ENCODE measurements at places on chromosomes 1 and 21. TPM values are rescaled to one million over a fixed set of nuclear protein-coding genes. Genes with fewer than 3 reads are reported as not detected.

GRCh38 chr1:197465528-197466327, 197.7 kb downstream of the CRB1 start:
- no peaks in the 10 kb centered on the region for H3K4me1 ChIP-seq
- H3K27me3 ChIP-seq: no peaks in the 10 kb centered on the region
- no peak for DNase-seq
- H3K36me3 ChIP-seq: no peaks in the 10 kb centered on the region
- no peak overlapping the region for H3K27ac ChIP-seq

- H3K36me3 ChIP-seq: no peaks in the 10 kb centered on the region
- no peak for DNase-seq
- no peaks in the 10 kb centered on the region for H3K4me1 ChIP-seq
- no peak overlapping the region for H3K4me3 ChIP-seq
Observed at GRCh38 chr1:175744833-175745232, 1.4 kb upstream of the TNR start.

- H3K36me3 ChIP-seq: no peaks in the 10 kb centered on the region
- no peaks in the 10 kb centered on the region for H3K27me3 ChIP-seq
- no peak overlapping the region for H3K27ac ChIP-seq
- no peak for DNase-seq
Observed at GRCh38 chr1:229972600-229973296, 94.3 kb upstream of the GALNT2 start.

DNA sequence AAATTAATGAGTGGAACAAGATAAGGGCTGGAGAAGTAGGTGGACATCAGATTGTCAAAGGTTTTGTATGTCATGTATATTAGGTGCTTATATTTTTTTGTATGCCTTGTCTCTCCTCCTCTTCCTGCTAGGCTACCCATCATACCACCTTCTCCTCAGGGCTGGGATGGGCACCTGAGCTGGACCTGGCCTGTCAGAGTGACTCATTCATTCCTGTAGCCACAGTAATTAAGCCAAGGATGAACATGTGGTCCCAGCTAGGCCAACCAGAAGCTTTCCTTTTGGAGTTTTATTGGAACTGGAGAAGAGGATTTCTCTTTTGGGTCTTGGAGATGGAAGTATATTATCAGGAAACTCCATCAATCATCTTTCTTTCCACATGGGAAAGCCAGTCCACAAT, 21.2 kb downstream of the PTGS2 start:
- no peaks in the 10 kb centered on the region for H3K27me3 ChIP-seq
- peak; percentile 77 for DNase-seq
- peak overlapping the region; percentile 75 for H3K27ac ChIP-seq
- H3K4me3 ChIP-seq: no peak overlapping the region
- no peaks in the 10 kb centered on the region for H3K36me3 ChIP-seq
- H3K4me1 ChIP-seq: peaks cover 34% of the 10 kb centered on the region

DNA sequence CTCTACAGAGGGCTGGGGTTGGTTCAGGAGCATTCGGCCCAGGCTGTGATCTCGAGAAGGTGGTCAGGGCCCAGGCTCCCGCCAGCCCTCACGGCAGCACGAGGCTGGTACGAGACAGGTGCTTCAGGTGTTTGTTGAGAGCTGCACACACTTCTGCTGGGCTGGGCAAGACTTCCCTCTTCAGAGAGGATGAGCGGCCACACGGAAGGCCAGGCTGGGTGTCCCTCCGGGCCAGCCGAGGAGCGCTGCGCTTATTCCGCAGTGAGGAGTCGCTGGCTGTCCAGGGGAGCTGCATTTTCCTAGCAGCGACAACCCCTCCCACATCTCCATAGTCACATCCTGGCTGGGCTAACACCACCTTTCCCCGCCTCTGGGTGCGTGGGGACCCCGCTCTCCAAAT, 50.5 kb downstream of the PDE9A start:
- DNase-seq: no peak
- no peaks in the 10 kb centered on the region for H3K36me3 ChIP-seq
- no peak overlapping the region for H3K27ac ChIP-seq
- no peak overlapping the region for H3K4me3 ChIP-seq
- H3K27me3 ChIP-seq: peaks cover 6% of the 10 kb centered on the region

GRCh38 chr1:242455052-242455361, 69.5 kb downstream of the PLD5 start:
- H3K36me3 ChIP-seq: peaks cover 4% of the 10 kb centered on the region
- H3K27me3 ChIP-seq: no peaks in the 10 kb centered on the region
- DNase-seq: no peak

GRCh38 chr1:154567386-154568156, at the start of gene CHRNB2:
CHRNB2 (plus strand) TSS chr1:154567778; CDS start chr1:154568045, 267 bp downstream.
- H3K27me3 ChIP-seq: peaks cover 18% of the 10 kb centered on the region
- H3K4me3 ChIP-seq: peak within 1 kb of the TSS; percentile 53
- no peak within 1 kb of the TSS for H3K27ac ChIP-seq
- H3K36me3 ChIP-seq: no peaks in the 10 kb centered on the region
- H3K4me1 ChIP-seq: peaks cover 3% of the 10 kb centered on the region

DNA sequence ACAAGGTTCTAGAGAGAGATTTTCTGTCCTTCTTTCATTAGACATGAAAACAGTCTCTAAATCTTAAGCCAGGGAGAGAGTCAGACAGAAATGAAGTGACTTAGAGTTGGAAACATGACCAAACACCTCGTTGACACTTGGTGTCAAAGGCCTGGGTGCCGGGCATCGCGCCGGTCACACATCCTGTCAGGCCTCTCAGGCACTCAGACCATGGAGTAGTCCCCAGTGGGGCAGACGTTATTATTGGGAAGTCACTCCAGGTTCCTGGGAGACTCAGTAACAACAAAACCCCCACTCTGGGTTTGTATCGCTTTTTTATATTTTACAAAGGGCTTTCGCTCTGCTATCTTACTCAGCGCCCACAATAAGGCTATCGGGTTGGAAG, 25.8 kb downstream of the KCNN3 start:
- no peaks in the 10 kb centered on the region for H3K4me1 ChIP-seq
- H3K27ac ChIP-seq: no peak overlapping the region
- DNase-seq: no peak
- H3K36me3 ChIP-seq: no peaks in the 10 kb centered on the region
- peaks cover 38% of the 10 kb centered on the region for H3K27me3 ChIP-seq

GRCh38 chr1:212916481-212917133, 33.7 kb upstream of the VASH2 start:
- no peaks in the 10 kb centered on the region for H3K36me3 ChIP-seq
- H3K27me3 ChIP-seq: no peaks in the 10 kb centered on the region
- H3K27ac ChIP-seq: no peak overlapping the region
- peak overlapping the region; percentile 34 for H3K4me3 ChIP-seq
- H3K4me1 ChIP-seq: no peaks in the 10 kb centered on the region

GRCh38 chr1:27645071-27645415, 10.1 kb upstream of the FGR start:
- peaks cover 12% of the 10 kb centered on the region for H3K4me1 ChIP-seq
- no peak for DNase-seq
- H3K4me3 ChIP-seq: no peak overlapping the region
- no peaks in the 10 kb centered on the region for H3K27me3 ChIP-seq
- H3K27ac ChIP-seq: no peak overlapping the region
- H3K36me3 ChIP-seq: no peaks in the 10 kb centered on the region

GRCh38 chr1:32773764-32774463, 43.2 kb downstream of the YARS1 start:
- no peak for DNase-seq
- H3K4me1 ChIP-seq: peaks cover 26% of the 10 kb centered on the region
- peaks cover 36% of the 10 kb centered on the region for H3K36me3 ChIP-seq
- no peak overlapping the region for H3K4me3 ChIP-seq
- no peaks in the 10 kb centered on the region for H3K27me3 ChIP-seq

GRCh38 chr1:31010086-31010989, 55.2 kb downstream of the PUM1 start:
- peaks cover 80% of the 10 kb centered on the region for H3K4me1 ChIP-seq
- DNase-seq: no peak
- H3K4me3 ChIP-seq: no peak overlapping the region
- H3K36me3 ChIP-seq: peaks cover 9% of the 10 kb centered on the region
- H3K27ac ChIP-seq: peak overlapping the region; percentile 73

GRCh38 chr1:234479310-234479559, 256 bp upstream of the TARBP1 start:
- H3K27me3 ChIP-seq: no peaks in the 10 kb centered on the region
- H3K36me3 ChIP-seq: peaks cover 1% of the 10 kb centered on the region
- H3K4me3 ChIP-seq: peak overlapping the region; percentile 62
- peaks cover 11% of the 10 kb centered on the region for H3K4me1 ChIP-seq
- no peak for DNase-seq

DNA sequence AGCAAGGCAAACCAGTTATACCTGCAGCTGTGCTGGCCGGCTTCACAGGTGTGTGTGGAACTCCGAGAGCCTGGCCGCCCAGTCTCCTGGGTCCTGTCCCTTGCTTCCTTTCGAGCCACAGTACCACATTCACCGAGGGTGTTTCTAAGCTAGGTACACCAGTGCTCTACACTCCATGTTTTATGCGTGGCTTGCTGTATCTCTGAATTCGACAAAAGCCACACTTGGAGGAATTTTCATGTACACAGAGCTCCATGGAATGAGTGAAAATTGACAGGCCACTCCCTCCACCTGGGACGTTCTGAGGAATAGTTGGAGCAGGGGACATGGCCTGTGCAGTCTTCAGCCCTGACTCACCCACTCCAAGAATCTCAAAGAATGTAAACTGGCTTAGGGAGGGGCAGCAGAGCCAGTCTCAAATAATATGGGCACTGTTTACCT, 14.0 kb downstream of the ETS2 start:
- peak overlapping the region; percentile 81 for H3K27ac ChIP-seq
- H3K4me1 ChIP-seq: peaks cover 30% of the 10 kb centered on the region
- H3K36me3 ChIP-seq: peaks cover 52% of the 10 kb centered on the region
- DNase-seq: no peak
- no peak overlapping the region for H3K4me3 ChIP-seq
- no peaks in the 10 kb centered on the region for H3K27me3 ChIP-seq

DNA sequence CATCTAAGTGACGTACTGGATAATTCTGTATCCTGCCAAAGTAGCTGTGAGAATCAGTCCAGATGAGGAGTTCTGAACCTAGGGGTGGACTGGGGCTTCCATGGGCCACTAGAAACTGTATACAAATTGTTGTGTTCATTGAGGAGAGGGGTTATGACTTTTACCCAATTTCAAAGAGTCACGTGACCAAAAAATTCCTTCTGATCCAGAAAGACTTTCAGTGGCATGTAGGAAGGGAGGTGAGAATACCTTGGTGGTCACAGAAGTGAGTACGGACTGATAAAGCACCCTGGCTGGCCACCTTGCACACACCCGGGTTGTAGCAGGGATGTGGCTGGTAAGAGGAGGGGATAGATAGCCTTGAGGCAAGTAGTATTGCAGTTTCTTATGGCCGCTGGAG, 60.4 kb downstream of the BCAR3 start:
- H3K36me3 ChIP-seq: peaks cover 44% of the 10 kb centered on the region
- DNase-seq: no peak
- no peak overlapping the region for H3K4me3 ChIP-seq
- H3K4me1 ChIP-seq: peaks cover 92% of the 10 kb centered on the region
- no peaks in the 10 kb centered on the region for H3K27me3 ChIP-seq

GRCh38 chr1:113684153-113684541, 75.1 kb downstream of the PHTF1 start:
- H3K4me1 ChIP-seq: no peaks in the 10 kb centered on the region
- no peak overlapping the region for H3K27ac ChIP-seq
- H3K27me3 ChIP-seq: no peaks in the 10 kb centered on the region
- no peak for DNase-seq
- H3K36me3 ChIP-seq: no peaks in the 10 kb centered on the region

DNA sequence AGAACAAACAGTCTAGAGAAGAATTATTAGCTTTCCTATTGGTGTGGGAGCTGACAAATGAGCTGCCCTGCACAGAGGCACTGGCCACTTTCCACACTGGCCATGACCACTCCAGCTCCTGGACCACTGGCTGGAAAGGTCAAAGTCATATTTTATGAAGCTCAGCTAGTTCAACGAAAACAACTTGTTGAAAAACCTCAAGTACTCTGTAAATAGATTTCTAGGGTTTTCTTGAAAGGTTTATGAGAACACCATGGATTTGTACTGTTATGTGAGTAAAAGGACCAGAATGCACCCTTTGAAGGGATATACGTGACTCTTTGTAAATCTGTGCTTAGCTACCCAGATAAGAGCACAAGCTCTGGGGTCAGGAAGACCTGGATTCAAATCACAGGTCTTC, 54.5 kb upstream of the FGGY start:
- no peak for DNase-seq
- no peaks in the 10 kb centered on the region for H3K4me1 ChIP-seq
- H3K27me3 ChIP-seq: no peaks in the 10 kb centered on the region
- H3K27ac ChIP-seq: no peak overlapping the region

DNA sequence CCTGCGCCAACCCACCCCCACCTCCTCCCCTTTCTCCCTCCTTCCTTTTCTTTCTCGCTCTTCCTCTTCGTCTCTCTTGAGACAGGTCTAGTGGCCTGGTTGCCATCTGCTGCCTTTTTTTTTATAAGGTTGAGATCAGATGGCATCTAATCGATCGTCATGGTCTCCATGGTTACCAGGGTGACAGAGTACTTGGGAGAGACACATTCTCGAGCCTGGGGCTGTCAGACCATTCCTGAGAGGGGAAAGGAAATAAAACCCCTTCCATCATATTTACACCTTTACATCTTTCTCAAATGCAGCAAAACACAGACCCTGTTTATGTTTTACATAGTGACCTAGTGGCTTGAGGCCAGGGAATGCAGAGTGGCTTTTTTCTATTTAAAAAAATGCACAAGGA, 53.5 kb upstream of the SLC22A15 start:
- peaks cover 10% of the 10 kb centered on the region for H3K4me1 ChIP-seq
- H3K27me3 ChIP-seq: no peaks in the 10 kb centered on the region
- no peak overlapping the region for H3K4me3 ChIP-seq
- no peak for DNase-seq
- H3K36me3 ChIP-seq: no peaks in the 10 kb centered on the region

S100A3 gene
- polyA plus RNA-seq: 15.1 TPM

NLRP3 gene
- polyA plus RNA-seq: 0.12 TPM

HPCAL4 gene
- polyA plus RNA-seq: not detected

TRIM17 gene
- polyA plus RNA-seq: 0.53 TPM

FAM131C gene
- polyA plus RNA-seq: 0.64 TPM

HAO2 gene
- not detected for polyA plus RNA-seq

Data from keratinocyte (primary cell).